H54 (cell line): ENCODE measurements at places on chromosomes 2 and 18.

DNA sequence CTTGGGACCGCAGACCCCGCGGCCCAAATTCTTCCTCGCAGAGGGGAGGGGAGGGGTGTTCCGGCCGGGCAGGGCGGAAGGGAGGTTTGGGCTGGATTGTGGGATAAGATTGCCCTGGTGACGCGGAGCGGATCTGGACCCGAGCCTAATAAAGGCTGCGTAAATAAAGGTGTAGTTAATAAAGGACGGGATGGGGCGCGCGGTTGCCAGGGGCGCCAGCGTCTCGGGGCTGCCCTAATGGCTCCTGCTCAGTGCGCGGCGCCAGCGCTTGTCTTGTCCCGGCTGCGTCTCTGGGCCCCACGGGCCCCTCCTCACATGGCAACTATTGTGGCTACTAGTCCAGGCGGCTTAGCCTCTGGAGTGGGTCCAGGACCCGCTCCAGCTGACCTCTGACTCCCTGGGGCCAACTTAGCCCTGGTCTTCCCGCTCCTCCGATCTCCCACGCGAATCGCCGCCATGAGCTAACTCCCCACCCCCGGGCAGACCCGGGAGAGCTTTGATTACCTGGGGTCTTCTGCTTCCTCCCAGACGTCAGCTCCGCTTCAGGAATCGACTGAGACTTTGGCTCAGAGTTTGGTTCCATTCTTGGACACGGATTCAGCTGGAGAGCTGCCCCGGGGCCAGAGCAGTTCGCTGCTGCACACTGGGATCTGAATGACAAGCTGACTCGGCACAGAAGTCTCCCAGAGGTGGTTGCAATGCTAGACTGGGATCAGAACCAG, 36.5 kb downstream of the SLC25A52 start:
- no peak for DNase-seq

DNA sequence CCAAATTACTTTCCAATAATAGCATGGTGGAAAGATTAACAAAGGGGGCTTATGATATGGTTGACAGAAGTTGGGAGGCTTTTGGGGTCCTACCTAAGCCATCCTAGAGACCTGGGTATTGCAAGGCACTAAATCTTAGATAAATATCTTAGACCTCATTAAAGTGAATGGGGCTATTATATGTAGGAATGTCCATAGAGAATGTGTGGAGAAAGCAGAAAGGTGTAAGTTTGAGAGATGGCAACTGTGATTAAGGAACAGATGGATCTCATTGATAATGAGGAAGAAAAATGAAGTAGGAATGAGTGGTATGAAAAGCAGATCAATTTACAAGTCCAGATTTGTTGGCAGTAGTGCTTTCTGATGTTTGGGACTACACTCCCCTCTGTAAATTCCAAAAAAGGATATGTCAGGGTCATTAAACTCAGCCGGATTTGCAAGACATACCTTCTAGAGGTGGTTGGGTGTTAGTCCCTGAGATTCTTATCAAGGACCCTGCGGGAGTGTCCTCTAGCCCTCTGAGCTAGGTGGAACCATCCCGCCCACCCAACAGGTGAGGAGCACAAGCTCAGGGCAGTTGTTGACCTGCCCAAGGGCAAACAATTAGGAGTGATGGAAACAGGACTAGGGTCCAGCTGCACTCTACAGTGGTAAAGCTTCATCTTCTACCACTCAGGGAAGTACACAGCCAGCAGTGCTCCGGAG, 12.1 kb downstream of the TCF7L1 start:
- no peak for DNase-seq

DNA sequence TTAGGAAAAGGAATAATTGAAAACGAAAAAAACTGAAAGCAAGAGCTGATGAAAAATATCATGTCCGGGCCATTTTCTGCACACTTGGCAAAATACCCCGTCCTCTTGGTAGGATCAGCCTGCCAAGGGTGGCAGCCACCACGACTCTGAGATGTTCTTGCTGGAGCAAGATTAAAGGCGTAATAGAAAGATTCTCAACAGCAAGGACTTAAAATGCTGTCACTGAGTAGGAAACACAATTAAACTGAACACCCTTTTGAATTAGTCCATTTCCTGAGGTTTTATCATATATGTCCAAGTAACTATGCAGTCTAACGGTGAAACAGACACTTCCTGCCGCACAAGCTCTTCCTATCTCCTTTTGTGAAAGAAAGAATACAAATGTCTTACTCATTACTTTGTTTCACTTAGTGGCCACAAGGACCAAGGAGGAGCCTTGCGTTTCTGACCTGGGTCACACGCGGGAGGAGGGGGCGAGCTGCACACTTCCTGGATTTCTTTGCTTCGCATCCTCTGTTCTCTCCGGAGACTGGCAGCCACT, 222.7 kb downstream of the PIEZO2 start:
- DNase-seq, result peak; percentile 33

- DNase-seq, result no peak
Observed at GRCh38 chr2:68500649-68501048, 33.3 kb downstream of the APLF start.

GRCh38 chr2:190792956-190793888, 87.4 kb upstream of the GLS start:
- DNase-seq, result no peak

DNA sequence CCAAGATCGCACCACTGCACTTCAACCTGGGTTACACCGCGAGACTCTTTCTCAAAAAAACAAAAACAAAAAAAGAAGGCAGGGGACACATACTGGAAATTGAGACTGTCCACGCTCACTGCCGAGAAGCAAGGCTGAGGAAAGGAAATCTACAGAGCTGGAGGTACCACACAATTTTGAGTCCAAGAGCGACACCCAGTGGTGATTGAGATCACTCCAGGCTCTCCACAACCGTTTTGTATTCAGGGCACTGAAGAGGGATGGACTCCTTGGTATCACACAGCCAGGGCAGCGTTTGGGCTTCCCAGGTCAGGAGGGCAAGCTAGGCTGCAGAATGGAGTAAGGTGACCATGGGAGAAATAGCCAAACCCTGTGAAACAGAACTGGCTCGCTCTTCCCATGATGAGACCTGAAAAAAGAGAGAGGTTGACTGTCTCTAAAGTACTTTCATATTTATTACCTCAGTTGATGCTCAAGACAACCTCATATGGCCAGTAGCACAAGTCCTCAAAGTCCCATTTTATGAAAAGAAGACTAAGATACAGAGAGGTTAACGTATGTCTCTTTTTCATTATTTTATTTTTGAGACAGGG, 74.5 kb upstream of the YPEL5 start:
- peak; percentile 47 for DNase-seq

- no peak for DNase-seq
Observed at GRCh38 chr2:214989187-214989586, 149.2 kb downstream of the ABCA12 start.

- DNase-seq, result no peak
Observed at GRCh38 chr18:57754577-57755338, 48.4 kb downstream of the ATP8B1 start.

GRCh38 chr18:57425096-57425495, 10.1 kb upstream of the ONECUT2 start:
- DNase-seq, result no peak

DNA sequence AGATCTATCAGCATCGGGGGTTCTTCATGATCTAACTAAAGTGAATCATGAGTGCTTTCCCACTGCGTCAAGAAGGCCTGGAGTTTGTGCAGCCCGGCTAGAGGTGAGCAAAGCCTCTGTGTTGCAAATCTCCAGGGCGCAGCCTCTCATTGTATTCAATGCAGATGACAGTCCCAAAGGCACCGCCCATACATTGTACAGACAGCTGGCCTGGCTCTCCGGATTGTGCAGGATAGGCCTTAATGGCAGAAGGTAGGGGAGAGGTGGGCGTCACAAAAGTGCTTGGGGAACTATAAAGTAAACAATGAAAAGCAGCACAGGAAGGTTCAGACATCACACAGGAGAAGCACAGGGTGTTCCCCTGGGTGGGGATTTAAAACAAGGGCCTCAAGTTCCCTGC, 907 bp upstream of the GYPC start:
- DNase-seq, result no peak

GRCh38 chr2:68040078-68040477, 22.7 kb downstream of the C1D start:
- no peak for DNase-seq

DNA sequence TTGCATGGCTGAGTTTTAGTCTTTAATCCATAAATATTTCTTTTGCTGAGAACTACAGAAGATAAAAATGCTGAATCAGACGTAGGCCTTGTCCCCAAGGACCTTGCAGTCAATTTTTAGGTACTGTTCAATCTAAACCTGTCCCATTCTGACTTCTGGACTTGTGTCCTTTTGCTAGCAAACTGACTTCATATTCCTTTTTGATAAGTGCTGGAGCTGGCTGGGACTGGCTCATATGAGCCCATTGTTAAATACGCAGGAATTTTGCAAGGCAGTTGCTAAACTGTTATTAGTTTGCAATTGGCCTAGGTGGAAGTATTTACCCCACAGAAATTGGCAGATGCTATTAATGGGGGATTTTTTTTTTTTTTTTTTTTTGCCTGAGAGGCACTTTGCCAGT, 941.4 kb downstream of the DCC start:
- no peak for DNase-seq

DNA sequence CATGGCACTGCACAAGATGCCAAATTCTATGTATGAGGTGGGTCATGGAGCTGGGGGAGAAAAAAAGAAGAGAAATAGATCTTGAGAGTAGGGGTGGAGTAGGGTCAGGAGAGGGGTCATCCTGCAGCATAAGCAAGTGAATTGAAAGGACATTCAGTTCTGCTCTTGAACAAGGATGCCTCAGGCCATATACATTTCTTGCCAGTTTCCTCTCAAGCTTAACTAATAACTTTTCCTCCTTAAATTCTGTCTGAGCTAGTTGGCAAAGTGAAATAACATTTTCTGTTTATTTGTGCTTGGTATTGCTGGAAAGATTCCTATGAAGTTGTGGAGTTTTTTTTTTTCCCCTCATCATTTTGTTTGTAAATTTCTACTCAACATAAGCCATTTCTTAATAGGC, 99.0 kb upstream of the LTBP1 start:
- DNase-seq, result no peak

GRCh38 chr2:46967990-46968647, 52.5 kb upstream of the MCFD2 start:
- DNase-seq, result peak; percentile 87

- no peak for DNase-seq
Observed at GRCh38 chr2:108243566-108243965, 3.8 kb downstream of the SULT1C3 start.

GRCh38 chr2:239001794-239002193, 153.9 kb downstream of the TWIST2 start:
- no peak for DNase-seq

DNA sequence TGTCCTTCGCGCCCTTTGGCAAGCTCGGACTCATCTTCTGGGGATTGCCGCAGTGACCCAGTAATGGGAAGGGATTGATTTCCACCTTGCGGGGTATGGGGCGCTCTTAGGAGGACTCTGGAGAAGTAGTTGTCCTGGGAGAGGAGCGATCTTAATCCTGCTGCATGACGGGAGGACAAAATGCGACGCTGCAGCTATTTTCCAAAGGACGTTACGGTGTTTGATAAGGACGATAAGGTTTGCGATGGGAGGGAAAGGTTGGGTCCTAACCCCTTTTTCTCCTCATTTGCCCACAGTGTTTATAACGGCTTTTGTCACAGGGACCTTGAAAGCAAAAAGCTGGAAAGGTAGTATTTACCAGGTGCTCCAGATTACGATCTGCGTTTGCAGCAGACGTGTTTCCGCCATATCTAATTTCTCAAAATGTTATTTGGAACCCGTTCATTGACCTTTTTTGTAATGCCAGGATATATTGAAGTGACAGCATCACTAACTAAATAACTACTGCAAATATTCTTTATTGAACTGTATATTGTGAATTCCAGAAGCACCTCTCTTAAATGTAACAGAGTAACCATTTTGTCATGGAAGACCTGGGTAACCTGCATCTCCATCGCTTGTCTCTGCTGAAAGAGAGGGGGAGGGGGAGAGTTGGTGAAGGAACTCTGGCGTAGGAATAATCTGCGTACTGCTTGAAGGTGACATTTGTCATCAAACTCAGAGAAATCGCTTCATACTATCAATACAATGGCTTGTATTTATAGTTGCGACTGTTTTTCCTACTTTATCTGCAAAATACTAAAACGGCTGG, 590 bp downstream of the MDH1 start:
- DNase-seq, result no peak

GRCh38 chr2:136118819-136119716, 1.1 kb upstream of the CXCR4 start:
- DNase-seq, result no peak

- no peak for DNase-seq
Observed at GRCh38 chr18:30342675-30343074, 699.9 kb downstream of the DSC3 start.

- DNase-seq, result no peak
Observed at GRCh38 chr2:116148361-116148760, 1666.1 kb upstream of the DDX18 start.

DNA sequence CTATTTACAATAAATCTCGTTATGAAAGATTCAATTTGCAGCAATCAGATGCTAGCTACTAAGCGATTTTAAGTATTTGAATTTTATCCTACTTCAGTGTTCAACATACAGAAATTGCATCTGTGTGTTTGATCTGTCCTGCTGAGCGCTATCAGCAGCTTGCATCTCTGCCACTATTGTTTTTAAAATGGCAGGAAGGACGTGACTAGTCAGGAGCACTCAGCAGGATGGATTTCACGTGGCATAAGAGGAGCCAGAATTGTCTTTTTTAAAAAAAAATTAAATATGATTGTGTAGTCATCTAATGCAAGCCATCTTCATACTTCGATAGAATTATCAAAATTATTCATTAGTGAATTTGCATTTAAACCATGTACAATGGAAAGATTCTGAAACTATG, 2.8 kb upstream of the KLHL14 start:
- no peak for DNase-seq
